ENCODE measurements at places on chromosomes 2 and 18. TPM values are rescaled to one million over a fixed set of nuclear protein-coding genes. Genes with fewer than 3 reads are reported as not detected.

Gene C18orf54
- total RNA-seq, result 8.2 TPM

Gene TUBB8B
- total RNA-seq, result not detected

Gene SPP2
- not detected for total RNA-seq

Gene REG3G
- total RNA-seq, result not detected

Gene KYNU
- under 0.01 TPM for total RNA-seq

Gene TEX44
- not detected for total RNA-seq

Gene CAVIN2
- 3.3 TPM for total RNA-seq

Gene POTEC
- under 0.01 TPM for total RNA-seq

Gene SERPINB11
- total RNA-seq, result not detected

Gene EMX1
- total RNA-seq, result 11.8 TPM

Gene CMPK2
- total RNA-seq, result 10.2 TPM

Gene ZNF892
- 29.8 TPM for total RNA-seq

Gene FKBP7
- 9.0 TPM for total RNA-seq

Gene B4GALT6
- 7.7 TPM for total RNA-seq

Gene ID2
- total RNA-seq, result 151 TPM

Gene HTR2B
- total RNA-seq, result 0.41 TPM

Gene CXCR1
- under 0.01 TPM for total RNA-seq

Gene TMEM182
- total RNA-seq, result 2.0 TPM

Gene ZSWIM2
- 0.41 TPM for total RNA-seq

Gene PLGLB2
- total RNA-seq, result 0.41 TPM

Gene TLX2
- total RNA-seq, result not detected

Gene LYPD6
- total RNA-seq, result 9.4 TPM

Gene TUBA3D
- total RNA-seq, result not detected

Gene GLI2
- total RNA-seq, result 0.41 TPM

Gene HDAC4
- total RNA-seq, result 20.4 TPM

Gene LGALSL
- 66.9 TPM for total RNA-seq

Gene PLCD4
- total RNA-seq, result 1.2 TPM

Gene HNRNPA3
- 63.2 TPM for total RNA-seq

Gene BOLL
- not detected for total RNA-seq

Gene RNU2-63P
- total RNA-seq, result not detected

Gene RESP18
- 0.82 TPM for total RNA-seq

Data from frontal cortex (tissue), 4 donors.